T-helper 22 cell (primary cell): ENCODE measurements at places on chromosomes 7 and 10.

GRCh38 chr7:149772241-149772955, 990 bp downstream of the ZNF467 start:
- DNase-seq: no peak

- no peak for DNase-seq
These were observed 141.3 kb upstream of the SP8 start for GRCh38 chr7:20927976-20928375.

- DNase-seq: no peak
These were observed 19.7 kb downstream of the BNIP3 start for GRCh38 chr10:131961777-131962662.

DNA sequence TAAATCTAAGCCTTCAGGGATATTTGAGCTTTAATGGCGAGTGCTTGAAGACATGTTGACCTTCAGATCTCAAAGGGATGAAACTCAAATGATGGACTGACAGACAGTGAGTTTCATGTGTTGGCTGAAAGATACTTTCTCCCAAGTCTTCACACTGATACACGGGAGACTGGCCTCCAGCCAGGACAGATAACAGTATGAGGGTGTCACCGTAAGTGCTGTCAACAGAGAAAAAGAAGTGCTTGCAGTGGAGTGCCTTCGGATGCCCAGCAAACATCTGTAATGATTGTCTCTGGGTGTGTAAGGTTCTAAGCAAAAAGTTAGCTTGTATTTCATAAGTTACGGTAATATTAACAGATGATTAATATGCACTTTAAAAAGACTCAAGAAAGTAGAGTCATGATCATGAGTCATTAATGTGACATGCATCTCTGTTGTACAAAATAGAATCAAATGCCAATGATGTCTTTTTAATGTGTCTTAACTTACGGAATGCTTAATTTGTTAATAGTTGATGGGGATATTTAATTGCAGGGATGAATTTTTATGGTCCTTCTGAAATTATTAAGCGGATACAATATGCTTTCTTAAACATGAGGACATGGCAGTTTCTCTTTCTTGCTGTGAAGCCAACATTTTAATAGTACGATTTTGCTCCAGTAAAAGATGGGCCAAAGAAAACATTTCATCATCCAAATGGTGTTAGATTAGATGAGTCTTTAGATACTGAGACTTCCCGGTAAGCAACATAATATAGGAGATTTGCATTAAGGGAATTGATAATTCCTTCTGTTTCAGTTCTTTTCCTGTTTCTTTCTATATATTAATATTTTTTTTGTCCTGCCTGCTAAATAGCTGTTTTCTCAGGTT, 292.5 kb downstream of the GALNT17 start:
- no peak for DNase-seq

DNA sequence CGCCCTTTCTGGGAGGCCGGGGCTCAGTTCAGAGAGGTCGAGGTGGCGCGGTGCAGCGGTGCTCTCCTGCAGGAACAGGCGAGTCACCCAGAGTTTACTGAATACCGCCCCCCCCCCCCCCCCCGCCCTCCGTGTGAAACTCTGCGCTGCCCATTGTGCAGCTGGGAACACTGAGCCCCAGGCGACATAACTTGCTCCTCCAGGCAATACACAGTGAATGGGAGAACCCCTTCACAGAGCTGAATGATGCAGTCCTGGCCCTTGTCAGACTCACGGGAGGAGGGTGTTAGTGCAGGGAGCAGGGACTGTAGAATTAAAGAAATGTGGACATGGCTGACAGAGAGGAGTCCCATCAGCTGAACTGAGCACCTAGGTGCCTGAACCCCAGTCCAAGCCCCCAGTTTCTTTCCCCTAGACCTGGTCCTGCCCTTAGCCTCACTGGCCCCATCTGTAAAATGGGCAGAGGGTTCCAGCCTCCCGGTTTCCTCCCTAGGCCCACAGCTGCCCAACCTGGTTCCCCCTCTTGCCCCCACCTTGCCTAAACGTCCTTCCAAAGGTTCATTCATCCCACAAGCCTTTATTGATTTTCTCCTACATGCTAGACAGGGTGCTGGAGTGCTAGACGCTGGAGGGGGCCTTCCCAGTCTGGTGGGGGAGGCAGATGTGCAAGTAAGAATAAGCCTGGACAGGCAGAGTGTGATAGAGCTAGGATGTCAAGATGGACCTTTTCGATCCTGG, 869 bp upstream of the LOXL4 start:
- DNase-seq: no peak

- DNase-seq: no peak
These were observed 24.5 kb upstream of the MRC1 start for GRCh38 chr10:17784688-17785087.

DNA sequence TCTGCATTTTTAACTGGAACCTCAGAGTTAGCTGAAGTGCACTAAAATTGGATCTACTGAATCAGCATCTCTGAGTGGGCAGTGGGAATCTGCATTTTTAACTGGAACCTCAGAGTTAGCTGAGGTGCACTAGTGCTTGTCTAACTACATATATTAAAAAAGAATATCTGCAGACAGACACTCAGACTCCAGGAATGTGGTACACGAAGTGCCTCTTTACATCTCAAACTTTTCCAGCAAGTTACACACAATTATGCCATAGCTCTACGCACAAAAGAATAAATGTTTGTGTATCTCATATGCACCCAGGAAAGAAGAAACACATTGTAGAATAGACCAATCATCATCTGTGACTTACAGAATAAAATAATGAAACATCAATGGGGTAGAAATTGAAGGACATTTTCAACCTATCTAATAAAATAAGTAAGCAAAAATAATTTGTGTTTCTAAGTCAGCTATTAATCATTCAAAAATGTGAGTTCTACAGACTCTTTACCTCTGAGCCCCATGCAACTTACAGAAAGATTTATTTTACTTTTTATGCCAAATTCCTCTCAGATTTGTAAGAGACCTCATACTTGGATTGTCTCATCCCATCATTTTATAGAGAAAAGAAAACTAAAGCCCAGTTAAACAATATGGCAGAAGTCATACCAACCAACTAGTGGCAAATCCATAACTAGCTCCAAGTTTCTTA, 28.3 kb downstream of the PPP1R3A start:
- DNase-seq: no peak

- no peak for DNase-seq
These were observed 59.7 kb downstream of the OR13A1 start for GRCh38 chr10:45255706-45256105.

GRCh38 chr7:128203047-128203491, 38.0 kb upstream of the LEP start:
- no peak for DNase-seq

DNA sequence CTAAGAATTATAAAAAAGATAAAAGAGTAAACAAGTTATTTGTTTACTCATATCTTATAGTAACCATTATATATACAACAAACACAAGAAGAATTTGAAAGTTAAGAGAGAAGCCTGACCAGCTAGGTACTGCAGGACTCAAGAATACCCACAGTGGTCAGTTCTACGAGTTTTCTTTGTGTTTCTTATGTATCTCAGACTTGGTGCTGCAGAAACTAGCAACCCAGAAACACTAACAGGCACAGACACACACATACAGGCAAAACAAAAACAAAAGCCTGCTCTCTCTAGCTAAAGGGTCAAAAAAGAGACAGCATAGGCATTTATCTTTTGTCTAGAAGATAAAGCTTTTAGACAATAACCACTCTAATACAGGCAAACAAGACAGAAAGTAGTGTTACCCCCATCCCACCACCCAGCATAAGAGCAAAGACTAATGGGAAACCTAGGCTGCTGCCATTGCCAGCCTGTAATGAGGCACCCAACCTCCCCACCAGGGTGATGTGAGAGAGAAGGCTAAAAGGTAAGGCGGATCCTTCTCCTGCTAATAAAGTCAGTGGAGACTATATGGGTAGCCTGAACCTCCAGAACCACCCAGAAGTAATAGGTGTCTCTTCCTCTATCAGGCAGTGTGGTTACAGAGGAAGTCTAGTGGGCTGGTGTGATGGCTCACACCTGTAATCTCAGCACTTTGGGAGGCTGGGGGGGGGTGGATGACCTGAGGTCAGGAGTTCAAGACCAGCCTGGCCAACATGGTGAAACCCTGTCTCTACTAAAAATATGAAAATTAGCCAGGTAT, 113.9 kb downstream of the DNAJC1 start:
- DNase-seq: no peak

- DNase-seq: no peak
These were observed 90.8 kb downstream of the NRF1 start for GRCh38 chr7:129702316-129702715.

DNA sequence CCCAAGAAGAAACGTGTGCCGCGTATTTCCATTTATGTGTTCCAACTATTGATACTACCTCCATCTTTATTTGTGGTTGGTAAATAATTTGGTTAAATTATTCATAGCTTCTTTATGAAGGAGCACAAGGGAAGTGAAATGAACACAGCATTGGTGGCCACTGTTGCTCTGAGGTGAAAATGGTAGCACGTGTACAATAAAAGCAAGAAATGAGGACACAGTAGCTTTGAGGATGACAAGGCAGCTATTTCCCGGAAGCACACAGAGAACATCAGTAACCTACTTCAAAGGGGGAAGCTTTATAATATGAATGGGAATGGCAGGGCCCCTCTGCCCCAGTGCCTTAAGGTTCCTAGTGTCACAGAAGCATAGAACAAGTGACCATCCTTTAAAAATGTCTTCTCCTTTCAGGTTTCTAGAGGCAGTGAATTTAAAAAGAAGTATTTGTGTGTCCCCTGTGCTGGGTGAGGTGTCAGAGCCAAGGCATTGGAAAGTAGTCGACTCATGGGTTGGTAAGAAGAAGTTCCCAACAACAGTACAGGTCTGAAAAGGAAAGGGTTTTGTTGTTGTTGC, 78.8 kb downstream of the SGMS1 start:
- DNase-seq: no peak

DNA sequence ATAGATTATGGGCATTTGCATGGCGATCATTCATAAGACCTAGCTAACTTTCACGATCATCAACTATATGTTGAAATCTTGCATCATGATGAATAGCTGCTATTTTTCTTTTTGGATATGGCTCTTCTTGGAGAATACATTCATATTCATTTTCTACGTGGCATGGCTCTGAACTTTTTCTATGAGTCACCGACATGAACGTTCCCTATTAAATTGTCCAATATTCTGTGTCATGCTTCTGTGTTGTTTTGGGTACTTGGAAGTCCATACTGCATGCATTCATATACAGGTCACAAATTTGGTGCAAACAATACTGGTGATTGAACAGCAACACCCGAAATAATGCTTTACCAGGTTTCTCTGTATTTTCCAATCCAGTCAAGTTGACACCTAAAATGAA, 37.9 kb upstream of the ANKRD1 start:
- DNase-seq: no peak

GRCh38 chr7:130346177-130346905, 1.7 kb downstream of the CPA5 start:
- no peak for DNase-seq

DNA sequence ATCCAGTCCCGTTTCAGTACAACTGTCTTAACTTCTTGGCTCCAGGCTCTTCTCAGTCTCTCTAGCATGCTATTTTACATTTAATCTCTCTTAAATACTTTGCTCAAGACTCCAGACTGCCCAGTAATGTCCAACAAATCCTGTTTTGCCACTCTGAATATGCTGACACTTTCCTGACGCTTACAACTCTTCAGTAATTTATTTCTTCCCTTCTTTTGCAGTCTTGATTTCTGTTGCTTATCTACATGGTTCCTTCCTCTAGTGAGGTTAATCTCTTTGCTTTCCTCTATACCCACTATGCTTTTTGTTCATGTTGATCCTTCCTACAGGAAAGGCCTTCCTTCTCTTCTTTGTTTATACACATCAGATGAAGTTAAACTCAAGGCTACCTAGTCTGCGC, 23.7 kb downstream of the UMAD1 start:
- DNase-seq: no peak

GRCh38 chr10:69855346-69856111, 53.8 kb downstream of the COL13A1 start:
- no peak for DNase-seq

GRCh38 chr10:118799777-118800176, 45.0 kb upstream of the CACUL1 start:
- no peak for DNase-seq

DNA sequence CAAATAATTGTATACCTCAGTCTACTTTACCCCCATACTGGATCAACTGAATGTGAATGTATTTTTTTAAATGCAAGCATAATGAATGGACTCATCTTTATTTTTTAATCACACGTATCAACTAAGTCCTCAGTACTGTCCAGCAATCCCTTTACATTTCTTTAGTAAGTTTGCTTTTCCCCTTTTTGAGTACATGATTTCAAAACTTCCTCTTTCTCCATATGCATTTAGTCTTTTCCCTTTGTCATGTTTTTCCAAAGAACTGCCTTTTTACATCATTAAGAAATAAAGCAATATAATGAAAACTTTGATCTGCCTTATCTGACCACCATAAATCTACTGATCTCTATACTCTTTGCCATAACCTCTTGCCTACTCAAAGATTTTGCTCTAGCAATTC, 182.5 kb upstream of the AKR1E2 start:
- no peak for DNase-seq
